Muscle of leg (tissue), 16 donors: ENCODE measurements at places on chromosomes 7 and 10. TPM values are rescaled to one million over a fixed set of nuclear protein-coding genes. Genes with fewer than 3 reads are reported as not detected.

GTF2IRD1 gene
- polyA plus RNA-seq, result 36.6 TPM

RHEB gene
- polyA plus RNA-seq, result 87.6 TPM

DNA sequence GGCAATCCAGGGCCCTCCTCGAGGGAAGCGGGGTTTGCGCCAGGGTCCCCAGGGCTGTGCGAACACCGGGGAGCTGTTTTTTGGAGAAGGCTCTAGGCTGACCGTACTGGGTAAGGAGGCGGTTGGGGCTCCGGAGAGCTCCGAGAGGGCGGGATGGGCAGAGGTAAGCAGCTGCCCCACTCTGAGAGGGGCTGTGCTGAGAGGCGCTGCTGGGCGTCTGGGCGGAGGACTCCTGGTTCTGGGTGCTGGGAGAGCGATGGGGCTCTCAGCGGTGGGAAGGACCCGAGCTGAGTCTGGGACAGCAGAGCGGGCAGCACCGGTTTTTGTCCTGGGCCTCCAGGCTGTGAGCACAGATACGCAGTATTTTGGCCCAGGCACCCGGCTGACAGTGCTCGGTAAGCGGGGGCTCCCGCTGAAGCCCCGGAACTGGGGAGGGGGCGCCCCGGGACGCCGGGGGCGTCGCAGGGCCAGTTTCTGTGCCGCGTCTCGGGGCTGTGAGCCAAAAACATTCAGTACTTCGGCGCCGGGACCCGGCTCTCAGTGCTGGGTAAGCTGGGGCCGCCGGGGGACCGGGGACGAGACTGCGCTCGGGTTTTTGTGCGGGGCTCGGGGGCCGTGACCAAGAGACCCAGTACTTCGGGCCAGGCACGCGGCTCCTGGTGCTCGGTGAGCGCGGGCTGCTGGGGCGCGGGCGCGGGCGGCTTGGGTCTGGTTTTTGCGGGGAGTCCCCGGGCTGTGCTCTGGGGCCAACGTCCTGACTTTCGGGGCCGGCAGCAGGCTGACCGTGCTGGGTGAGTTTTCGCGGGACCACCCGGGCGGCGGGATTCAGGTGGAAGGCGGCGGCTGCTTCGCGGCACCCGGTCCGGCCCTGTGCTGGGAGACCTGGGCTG lies 26.0 kb downstream of the PRSS2 start:
- DNase-seq, result no peak
- H3K27me3 ChIP-seq, result peaks cover 64% of the 10 kb centered on the region
- H3K36me3 ChIP-seq, result no peaks in the 10 kb centered on the region
- peak overlapping the region; percentile 22 for H3K4me3 ChIP-seq
- no peak overlapping the region for H3K27ac ChIP-seq

DNA sequence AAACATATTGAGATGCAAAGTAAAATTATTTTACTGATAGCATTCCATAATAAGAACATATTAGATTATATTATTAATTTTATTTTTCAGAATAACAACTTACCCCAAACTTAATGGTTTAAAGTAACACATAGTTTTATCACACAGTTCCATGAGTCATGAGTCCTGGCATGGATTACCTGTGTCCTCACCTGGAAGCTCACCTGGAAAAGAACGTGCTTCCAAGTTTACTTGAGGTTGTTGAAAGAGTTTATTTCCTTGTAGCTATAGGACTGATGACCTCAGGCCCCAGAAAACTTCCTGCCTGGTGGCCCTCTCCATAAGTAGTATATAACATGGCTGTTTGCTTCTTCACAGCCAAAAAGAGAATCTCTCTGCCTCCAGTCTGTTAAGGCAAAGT lies 254.6 kb downstream of the TFEC start:
- H3K27ac ChIP-seq, result no peak overlapping the region
- H3K4me3 ChIP-seq, result no peak overlapping the region
- H3K36me3 ChIP-seq, result no peaks in the 10 kb centered on the region
- no peaks in the 10 kb centered on the region for H3K27me3 ChIP-seq
- DNase-seq, result no peak

DNA sequence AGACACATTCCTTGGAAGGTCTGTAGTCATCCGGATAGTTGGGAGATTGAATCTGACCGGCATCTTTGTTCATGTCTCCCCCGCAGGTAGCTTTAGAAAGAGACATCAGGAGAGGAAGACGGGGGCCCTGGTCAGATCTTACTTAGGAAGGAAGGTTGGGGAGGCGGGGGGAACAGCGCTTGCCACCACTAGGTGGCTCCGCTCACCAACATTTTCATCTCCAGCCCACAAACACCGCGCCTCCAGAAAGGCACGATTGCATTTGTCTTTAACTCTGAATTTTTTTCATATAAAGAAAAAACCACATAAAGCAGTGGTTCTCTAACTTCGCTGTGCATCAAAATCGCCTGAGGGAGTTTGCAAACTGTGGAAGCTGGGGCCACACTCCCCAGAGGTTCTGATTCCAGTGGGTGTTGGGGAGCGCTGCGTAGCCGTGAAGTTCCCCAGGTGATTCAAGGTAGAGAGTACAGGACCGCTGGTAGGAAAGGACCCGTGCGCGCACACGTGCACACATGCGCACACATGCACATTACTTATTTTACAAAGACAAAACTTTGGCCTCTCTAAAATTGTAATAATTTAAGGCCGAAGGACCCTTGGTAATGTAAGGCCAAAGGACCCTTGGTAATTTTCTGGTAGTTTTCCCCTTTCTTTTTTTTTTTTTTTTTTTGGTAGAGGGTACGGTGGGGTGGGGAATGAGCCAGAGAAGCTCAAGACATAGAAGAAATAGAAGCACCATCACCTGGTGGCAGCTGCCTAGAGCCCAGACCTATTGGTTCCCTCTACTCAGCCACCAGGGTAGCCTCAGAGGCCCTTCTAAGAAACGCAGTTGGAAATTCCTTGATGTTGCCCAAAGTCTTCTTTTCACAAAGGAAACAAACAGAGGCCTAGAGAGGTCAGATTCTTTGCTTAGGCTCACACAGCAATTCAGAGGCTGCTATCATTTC lies 37.4 kb upstream of the OPALIN start:
- peaks cover 19% of the 10 kb centered on the region for H3K4me1 ChIP-seq
- peak; percentile 85 for DNase-seq
- peaks cover 54% of the 10 kb centered on the region for H3K27me3 ChIP-seq
- H3K36me3 ChIP-seq, result no peaks in the 10 kb centered on the region
- no peak overlapping the region for H3K27ac ChIP-seq
- H3K4me3 ChIP-seq, result no peak overlapping the region

SEMA3A gene
- 20.2 TPM for polyA plus RNA-seq

THNSL1 gene
- 4.1 TPM for polyA plus RNA-seq

MAT1A gene
- 0.18 TPM for polyA plus RNA-seq

DNA sequence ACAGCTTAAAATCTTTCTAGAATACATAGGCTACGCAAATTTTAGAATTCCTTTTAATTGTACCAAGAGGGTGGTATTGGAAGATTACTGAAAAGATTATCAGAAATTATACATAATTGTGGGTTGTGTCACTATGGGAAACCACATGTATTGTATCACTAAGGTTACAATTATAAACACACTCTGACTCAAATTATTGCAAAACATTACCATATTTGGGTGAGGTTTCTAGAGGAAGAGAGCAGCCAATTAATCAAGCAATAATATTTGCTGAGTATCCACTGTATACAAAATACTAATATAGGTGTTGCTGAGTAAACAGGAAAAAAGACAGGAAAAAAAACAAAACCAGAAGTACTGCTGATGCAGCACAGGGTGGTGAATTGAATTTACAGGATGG lies 3.1 kb upstream of the CAPZA2 start:
- no peak for DNase-seq
- H3K27me3 ChIP-seq, result no peaks in the 10 kb centered on the region
- H3K27ac ChIP-seq, result no peak overlapping the region

ODAD2 gene
- 2.0 TPM for polyA plus RNA-seq

ZCWPW1 gene
- polyA plus RNA-seq, result 8.9 TPM

GRCh38 chr7:125355899-125356298 lies 426.3 kb upstream of the POT1 start:
- no peaks in the 10 kb centered on the region for H3K4me1 ChIP-seq
- H3K36me3 ChIP-seq, result no peaks in the 10 kb centered on the region
- no peaks in the 10 kb centered on the region for H3K27me3 ChIP-seq
- peak overlapping the region; percentile 57 for H3K27ac ChIP-seq
- peak; percentile 43 for DNase-seq
- no peak overlapping the region for H3K4me3 ChIP-seq

- H3K4me3 ChIP-seq, result peak overlapping the region; percentile 31
- no peak overlapping the region for H3K27ac ChIP-seq
These were observed 319 bp upstream of the STX1A start for GRCh38 chr7:73719806-73720169.

DNA sequence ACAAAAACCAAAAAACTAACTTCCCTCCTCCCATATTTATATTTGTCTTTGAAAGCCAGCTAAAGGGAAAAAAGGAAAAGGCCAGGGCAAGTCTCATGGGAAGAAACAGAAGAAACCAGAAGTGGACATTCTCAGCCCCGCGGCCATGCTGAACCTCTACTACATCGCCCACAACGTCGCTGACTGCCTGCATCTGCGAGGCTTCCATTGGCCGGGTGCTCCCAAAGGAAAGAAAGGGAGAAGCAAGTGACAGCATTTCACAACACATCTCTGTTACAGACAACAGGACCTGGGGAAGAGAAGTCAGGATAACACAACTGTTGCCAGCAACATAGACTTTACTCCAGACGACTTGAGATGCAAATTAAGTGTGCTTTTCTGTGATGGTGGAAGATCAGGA lies 9.9 kb downstream of the SMKR1 start:
- DNase-seq, result no peak
- H3K4me1 ChIP-seq, result no peaks in the 10 kb centered on the region
- H3K27ac ChIP-seq, result no peak overlapping the region
- H3K27me3 ChIP-seq, result peaks cover 6% of the 10 kb centered on the region
- H3K36me3 ChIP-seq, result no peaks in the 10 kb centered on the region

- DNase-seq, result no peak
- no peaks in the 10 kb centered on the region for H3K27me3 ChIP-seq
- no peaks in the 10 kb centered on the region for H3K36me3 ChIP-seq
These were observed 195.5 kb downstream of the SLC25A13 start for GRCh38 chr7:96126382-96126781.

SEPTIN7 gene
- polyA plus RNA-seq, result 417 TPM

- H3K4me3 ChIP-seq, result no peak overlapping the region
- H3K27ac ChIP-seq, result no peak overlapping the region
- no peak for DNase-seq
- peaks cover 14% of the 10 kb centered on the region for H3K4me1 ChIP-seq
- H3K36me3 ChIP-seq, result peaks cover 74% of the 10 kb centered on the region
- H3K27me3 ChIP-seq, result no peaks in the 10 kb centered on the region
These were observed 21.7 kb upstream of the BTBD16 start for GRCh38 chr10:122249303-122249850.

- no peak overlapping the region for H3K4me3 ChIP-seq
- no peaks in the 10 kb centered on the region for H3K27me3 ChIP-seq
- peak; percentile 33 for DNase-seq
- no peak overlapping the region for H3K27ac ChIP-seq
- no peaks in the 10 kb centered on the region for H3K4me1 ChIP-seq
These were observed 44.5 kb downstream of the PRTFDC1 start for GRCh38 chr10:24907956-24908355.

DNA sequence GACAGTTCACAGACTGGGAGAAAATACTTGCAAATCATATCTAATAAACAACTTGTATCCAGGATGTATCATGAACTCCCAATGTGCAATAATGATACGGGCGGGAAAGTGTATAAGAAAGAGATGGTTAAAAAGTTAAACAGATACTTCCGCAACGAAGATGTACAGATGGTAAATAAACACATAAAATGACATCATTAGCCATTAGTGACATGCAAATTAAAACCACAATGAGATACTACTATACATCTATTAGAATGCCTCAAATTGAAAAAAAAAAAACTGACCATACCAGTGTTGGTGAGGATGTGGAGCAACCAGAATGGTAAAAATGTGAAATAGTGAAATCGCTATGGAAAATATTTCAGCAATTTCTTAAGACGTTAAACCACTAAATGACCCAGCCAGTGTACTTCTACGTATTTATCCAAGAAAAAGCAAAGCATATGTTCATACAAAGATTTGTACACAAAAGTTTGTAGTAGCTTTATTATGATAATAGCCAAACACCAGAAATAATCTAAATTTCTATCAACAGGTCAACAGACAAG lies 83.5 kb downstream of the IPMK start:
- no peaks in the 10 kb centered on the region for H3K36me3 ChIP-seq
- H3K27me3 ChIP-seq, result no peaks in the 10 kb centered on the region

GRCh38 chr7:13028036-13028824 lies 340.8 kb downstream of the ARL4A start:
- H3K27ac ChIP-seq, result peak overlapping the region; percentile 72
- H3K36me3 ChIP-seq, result no peaks in the 10 kb centered on the region
- H3K4me1 ChIP-seq, result no peaks in the 10 kb centered on the region
- no peaks in the 10 kb centered on the region for H3K27me3 ChIP-seq

APBB1IP gene
- polyA plus RNA-seq, result 1.4 TPM

GRCh38 chr7:122412883-122413282 lies 108.3 kb upstream of the FEZF1 start:
- no peaks in the 10 kb centered on the region for H3K4me1 ChIP-seq
- peak; percentile 34 for DNase-seq
- H3K27ac ChIP-seq, result no peak overlapping the region
- no peaks in the 10 kb centered on the region for H3K36me3 ChIP-seq
- H3K4me3 ChIP-seq, result no peak overlapping the region

LIPF gene
- not detected for polyA plus RNA-seq

GRCh38 chr10:127987467-127988380 lies 80.8 kb downstream of the PTPRE start:
- H3K27me3 ChIP-seq, result no peaks in the 10 kb centered on the region
- DNase-seq, result no peak
- H3K4me3 ChIP-seq, result no peak overlapping the region
- no peaks in the 10 kb centered on the region for H3K36me3 ChIP-seq
- peak overlapping the region; percentile 82 for H3K27ac ChIP-seq

- H3K36me3 ChIP-seq, result no peaks in the 10 kb centered on the region
- no peak overlapping the region for H3K27ac ChIP-seq
- peaks cover 7% of the 10 kb centered on the region for H3K4me1 ChIP-seq
- DNase-seq, result no peak
These were observed 48.5 kb upstream of the CFAP46 start for GRCh38 chr10:132990684-132991545.

HMX3 gene
- polyA plus RNA-seq, result not detected

GRCh38 chr10:124695259-124695658 lies 48.9 kb downstream of the FAM53B start:
- peaks cover 70% of the 10 kb centered on the region for H3K4me1 ChIP-seq
- H3K36me3 ChIP-seq, result peaks cover 34% of the 10 kb centered on the region
- no peaks in the 10 kb centered on the region for H3K27me3 ChIP-seq
- H3K27ac ChIP-seq, result no peak overlapping the region
- DNase-seq, result no peak

THSD7A gene
- 3.5 TPM for polyA plus RNA-seq

GRCh38 chr10:65548001-65548400 lies 1377.8 kb upstream of the LRRTM3 start:
- no peaks in the 10 kb centered on the region for H3K36me3 ChIP-seq
- DNase-seq, result no peak
- no peak overlapping the region for H3K4me3 ChIP-seq
- no peaks in the 10 kb centered on the region for H3K27me3 ChIP-seq
- H3K27ac ChIP-seq, result no peak overlapping the region

DNA sequence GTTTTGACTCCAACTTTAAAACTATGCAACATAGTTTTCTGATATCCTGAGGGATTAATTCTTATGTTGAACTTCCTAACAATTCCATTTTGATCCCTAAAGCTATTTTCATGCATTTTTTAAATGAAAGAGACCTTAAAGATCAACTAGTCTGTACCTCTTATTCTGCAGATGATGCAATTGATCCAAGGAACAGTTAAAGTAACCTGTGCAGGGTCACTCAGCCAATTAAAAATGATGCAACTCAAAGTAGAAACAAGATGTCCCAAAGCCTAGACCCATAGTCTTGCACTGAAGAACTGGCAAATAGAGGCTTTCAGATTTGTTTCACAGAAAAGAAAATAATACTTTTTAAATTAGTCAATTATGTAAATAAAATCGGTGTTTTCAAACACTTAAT lies 86.3 kb downstream of the IMMP2L start:
- H3K4me3 ChIP-seq, result no peak overlapping the region
- no peaks in the 10 kb centered on the region for H3K27me3 ChIP-seq
- no peak overlapping the region for H3K27ac ChIP-seq
- no peaks in the 10 kb centered on the region for H3K4me1 ChIP-seq
- H3K36me3 ChIP-seq, result no peaks in the 10 kb centered on the region
- DNase-seq, result peak; percentile 26
